ENCODE measurements at places on chromosomes 1 and 21.

- no peak overlapping the region for H3K4me3 ChIP-seq
- H3K4me1 ChIP-seq, result no peaks in the 10 kb centered on the region
- H3K27ac ChIP-seq, result no peak overlapping the region
- H3K27me3 ChIP-seq, result peaks cover 2% of the 10 kb centered on the region
These were observed 6.6 kb upstream of the TTC22 start for GRCh38 chr1:54807756-54808155.

GRCh38 chr1:119245881-119246280 lies 105.4 kb upstream of the WARS2 start:
- no peaks in the 10 kb centered on the region for H3K36me3 ChIP-seq
- no peak for DNase-seq
- H3K4me1 ChIP-seq, result no peaks in the 10 kb centered on the region
- H3K27me3 ChIP-seq, result no peaks in the 10 kb centered on the region
- no peak overlapping the region for H3K4me3 ChIP-seq

- H3K4me1 ChIP-seq, result peaks cover 7% of the 10 kb centered on the region
- H3K27ac ChIP-seq, result no peak overlapping the region
- H3K36me3 ChIP-seq, result peaks cover 12% of the 10 kb centered on the region
- DNase-seq, result no peak
- peaks cover 5% of the 10 kb centered on the region for H3K27me3 ChIP-seq
These were observed 9.7 kb downstream of the BATF3 start for GRCh38 chr1:212689758-212690529.

GRCh38 chr1:187883356-187883755 lies 1054.6 kb downstream of the PLA2G4A start:
- H3K4me3 ChIP-seq, result no peak overlapping the region
- DNase-seq, result no peak
- H3K27me3 ChIP-seq, result no peaks in the 10 kb centered on the region

DNA sequence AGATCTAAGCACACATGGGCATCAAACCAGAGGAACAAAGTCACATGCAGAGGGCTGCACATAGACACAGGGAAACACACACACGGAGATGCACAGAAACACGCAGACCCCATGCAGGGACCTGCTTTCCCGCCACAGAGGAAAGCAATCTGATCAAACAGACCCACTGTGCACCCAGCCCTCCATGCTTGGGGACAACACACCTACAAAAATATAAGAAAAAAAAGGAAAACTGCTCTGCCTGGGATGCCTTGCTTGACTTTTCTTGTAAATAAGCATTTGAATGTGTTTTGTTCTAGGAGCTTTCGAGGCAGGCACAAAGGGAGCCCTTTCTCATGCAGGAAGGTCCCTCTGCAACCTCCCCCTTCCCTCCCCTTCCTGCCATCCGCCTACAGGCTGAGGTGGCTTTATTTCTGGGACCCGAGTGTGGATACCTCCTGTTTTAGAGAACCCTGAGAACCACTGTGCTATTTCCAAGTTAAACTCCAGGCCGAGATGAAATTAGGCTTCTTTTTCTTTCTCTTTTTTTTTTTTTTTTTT lies 3.5 kb upstream of the ICMT start:
- no peak overlapping the region for H3K4me3 ChIP-seq
- DNase-seq, result no peak
- peaks cover 36% of the 10 kb centered on the region for H3K27me3 ChIP-seq

DNA sequence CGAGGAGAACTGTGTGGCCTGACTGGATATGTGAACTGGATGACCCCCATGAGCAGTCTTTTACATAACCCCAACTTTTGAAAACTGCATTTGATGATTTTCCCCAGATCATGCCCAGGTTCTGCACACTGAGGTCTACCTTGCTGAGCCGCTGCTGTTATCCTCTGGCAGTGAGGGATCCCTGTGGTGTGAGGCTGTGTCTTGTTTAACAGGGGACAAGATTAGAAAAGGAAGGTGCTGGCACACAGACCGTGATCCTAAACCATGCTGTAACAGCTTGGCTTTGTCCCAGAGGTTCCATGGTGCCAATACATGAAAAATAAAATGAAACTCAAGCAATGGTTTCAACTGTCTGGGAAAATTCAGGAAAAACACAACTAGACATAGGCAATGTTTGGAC lies 134.2 kb downstream of the ZZZ3 start:
- H3K36me3 ChIP-seq, result no peaks in the 10 kb centered on the region
- no peak for DNase-seq

DNA sequence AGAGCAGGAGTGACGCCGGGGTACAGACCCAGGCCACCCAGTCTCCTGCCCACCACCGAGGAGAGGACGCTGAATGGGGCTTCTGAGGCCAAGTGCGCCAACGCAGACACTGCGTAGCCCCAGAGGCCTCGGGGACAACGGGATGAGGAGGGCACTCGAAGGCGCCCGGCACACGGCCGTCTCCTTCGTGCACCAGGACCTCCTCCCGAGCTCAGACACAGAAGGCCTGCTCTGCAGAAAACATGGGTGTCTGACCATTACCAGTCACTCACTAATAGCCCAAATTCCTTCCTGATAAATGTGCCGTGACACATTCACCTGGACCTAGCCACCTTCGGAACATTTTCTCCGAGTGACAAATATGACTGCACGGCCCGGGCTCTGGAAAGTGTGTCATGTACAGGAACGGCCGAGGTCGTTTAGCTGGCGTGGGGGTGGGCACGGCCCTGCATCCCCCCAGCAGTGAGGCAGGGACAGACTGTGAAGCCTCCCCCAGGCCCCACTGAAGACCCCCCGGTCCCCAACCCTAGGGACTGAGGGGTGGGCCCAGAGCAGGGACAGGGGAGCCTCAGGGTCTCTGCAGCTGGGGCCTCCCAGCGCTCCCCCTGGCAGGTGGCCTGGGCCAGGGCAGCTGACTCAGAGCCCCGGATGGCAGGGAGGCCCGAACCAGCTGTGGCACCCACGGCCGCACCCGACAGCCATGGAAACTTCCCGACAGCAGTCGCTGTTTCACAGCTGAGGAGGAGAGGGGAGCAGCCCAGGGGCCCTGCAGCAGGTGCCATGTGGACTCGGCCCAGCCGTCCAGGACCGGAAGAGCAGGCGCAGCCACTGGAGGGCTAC lies 16.7 kb upstream of the COL6A2 start:
- H3K4me1 ChIP-seq, result no peaks in the 10 kb centered on the region
- H3K27ac ChIP-seq, result no peak overlapping the region
- H3K27me3 ChIP-seq, result peaks cover 52% of the 10 kb centered on the region

DNA sequence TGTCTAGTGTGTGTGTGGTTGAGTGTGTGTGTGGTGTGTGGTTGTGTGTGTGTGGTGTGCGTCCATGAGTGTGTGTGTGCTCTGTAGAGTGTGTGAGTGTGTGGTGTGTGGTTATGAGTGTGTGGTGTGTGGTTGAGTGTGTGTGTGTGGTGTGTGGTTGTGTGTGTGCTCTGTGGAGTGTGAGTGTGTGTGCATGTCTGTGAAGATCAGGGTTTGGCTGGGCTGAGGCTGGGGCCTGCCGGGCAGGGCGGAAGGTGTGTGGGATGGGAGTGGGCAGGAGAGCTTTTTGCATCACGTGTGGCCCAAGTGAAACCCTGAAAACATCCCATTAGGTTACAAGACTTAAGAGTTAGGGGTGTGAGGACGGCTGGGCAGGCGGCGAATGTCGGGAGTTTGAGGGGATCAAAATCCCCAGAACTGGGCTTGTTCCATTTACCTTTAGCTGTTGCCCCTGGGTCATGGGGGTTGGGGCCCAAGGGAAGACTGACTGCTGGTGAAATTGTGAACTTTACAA lies 2.9 kb upstream of the FCMR start:
- no peak overlapping the region for H3K4me3 ChIP-seq
- no peaks in the 10 kb centered on the region for H3K36me3 ChIP-seq
- H3K27me3 ChIP-seq, result no peaks in the 10 kb centered on the region
- no peak for DNase-seq
- H3K27ac ChIP-seq, result no peak overlapping the region

GRCh38 chr1:240602189-240602588 lies 9.8 kb downstream of the GREM2 start:
- no peaks in the 10 kb centered on the region for H3K36me3 ChIP-seq
- H3K4me3 ChIP-seq, result no peak overlapping the region
- no peaks in the 10 kb centered on the region for H3K27me3 ChIP-seq
- no peak overlapping the region for H3K27ac ChIP-seq

GRCh38 chr21:44027607-44028286 lies 15.6 kb downstream of the TRAPPC10 start:
- H3K27ac ChIP-seq, result no peak overlapping the region
- no peaks in the 10 kb centered on the region for H3K36me3 ChIP-seq
- no peaks in the 10 kb centered on the region for H3K27me3 ChIP-seq
- H3K4me1 ChIP-seq, result peaks cover 48% of the 10 kb centered on the region

All from left lung (tissue), 14 donors.